ENCODE measurements at places on chromosomes 5 and 9.

DNA sequence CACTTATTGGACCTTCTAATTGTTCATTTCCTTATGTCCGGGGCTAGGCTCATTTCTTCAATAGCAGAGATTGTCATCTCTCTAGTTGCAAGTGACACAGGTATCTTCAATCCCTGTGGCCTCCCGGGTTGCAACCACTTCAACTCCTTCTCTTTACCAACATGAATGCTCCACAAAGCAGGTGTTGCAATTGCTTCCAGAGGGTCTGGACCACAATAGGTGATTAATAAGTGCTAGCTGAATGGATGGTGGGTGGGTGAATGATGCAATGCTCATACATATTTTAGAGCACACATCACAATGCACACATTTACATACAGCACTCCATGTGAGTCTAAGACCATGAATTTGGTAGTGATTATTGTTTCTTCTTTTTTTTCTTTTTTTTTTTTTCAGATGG, 2.6 kb downstream of the CEMIP2 start:
- DNase-seq: no peak

- DNase-seq: no peak
These were observed 382.6 kb upstream of the DAP start for GRCh38 chr5:11143456-11144267.

DNA sequence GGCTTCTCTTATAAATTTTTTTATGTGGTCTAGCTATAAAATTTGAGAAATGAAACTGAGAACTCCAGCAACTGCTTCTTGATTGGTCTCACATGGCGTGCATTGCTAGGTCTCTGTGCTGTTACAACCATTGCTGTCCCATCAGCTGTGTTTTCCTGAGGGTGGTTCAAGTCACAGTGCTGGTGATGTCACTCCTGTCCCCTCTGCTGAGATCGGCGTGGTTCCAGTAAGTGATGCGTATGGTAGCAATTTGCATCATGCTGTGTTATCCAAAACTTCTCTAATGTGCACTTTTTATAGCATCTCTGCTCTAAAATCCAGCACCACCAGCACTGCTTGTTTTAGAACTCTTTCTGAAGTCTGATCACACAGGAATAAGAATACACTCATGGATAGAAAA, 112.6 kb upstream of the ZNF608 start:
- DNase-seq: peak; percentile 65

DNA sequence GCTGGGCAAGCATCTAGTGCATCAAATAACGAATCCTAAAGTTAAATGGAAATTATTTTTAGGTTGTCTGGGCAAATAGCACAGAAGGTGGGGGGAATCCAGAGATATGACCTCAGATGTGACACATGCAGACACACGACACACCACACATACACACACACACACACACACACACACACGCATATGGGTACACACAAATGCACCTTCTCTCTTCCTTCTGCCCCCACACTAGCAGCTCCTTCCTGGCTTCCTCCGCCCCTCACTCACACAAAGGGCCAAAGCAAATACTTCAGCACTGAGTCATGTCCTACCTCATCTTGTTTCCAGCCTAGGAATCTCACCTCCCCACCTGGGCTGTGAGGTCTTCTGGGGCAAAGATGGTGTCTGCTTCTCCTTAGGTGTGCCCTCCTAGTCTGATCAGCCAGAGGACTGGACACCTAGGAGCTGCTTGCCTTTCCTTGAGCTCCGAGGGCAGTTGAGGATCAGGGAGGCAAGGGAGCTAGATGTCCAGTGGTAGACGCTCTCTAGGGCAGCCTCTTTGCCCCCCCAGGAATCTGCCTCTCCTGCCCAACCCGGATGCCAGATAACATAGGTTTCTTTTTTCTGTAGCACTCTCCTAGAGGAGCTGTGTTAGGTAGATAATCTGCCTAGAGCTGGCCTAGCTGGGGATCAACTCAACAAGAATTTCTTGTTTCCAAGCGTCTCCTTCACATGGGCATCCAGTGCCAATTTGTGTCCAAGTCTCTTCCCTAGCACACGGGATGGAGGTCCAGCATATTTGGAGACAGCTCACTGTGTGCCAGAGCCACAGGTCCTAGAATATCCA, 14.3 kb upstream of the JADE2 start:
- DNase-seq: no peak

DNA sequence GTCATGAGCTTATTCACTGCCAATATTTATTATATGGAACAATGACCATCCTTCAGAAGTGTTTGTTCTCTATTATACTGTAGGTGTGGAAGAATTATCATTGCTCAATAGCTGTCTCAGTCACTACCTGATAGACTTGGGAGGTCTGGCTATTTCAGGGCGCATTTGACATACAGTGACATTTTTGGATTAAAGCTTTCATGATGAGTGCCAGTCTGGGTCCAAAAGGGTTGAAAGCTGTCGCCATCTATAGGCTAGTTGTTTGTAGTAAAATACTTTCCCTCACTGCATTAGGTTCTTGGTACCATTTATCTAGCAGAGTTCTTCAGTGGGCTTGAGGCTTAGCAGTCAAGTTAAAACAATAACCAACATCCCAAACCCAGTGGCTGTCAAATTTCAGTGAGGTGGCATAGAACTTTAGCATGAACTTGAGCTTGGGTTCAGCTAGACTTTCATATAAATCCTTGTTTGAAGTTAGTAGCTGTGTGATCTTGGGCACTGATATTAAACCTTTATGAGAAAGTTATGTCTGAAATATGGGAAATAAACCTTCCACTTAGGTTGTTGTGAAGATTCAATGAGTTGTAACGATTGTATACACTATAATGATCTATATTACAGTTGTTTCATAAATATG, 110.5 kb upstream of the CDKN2B start:
- DNase-seq: no peak

DNA sequence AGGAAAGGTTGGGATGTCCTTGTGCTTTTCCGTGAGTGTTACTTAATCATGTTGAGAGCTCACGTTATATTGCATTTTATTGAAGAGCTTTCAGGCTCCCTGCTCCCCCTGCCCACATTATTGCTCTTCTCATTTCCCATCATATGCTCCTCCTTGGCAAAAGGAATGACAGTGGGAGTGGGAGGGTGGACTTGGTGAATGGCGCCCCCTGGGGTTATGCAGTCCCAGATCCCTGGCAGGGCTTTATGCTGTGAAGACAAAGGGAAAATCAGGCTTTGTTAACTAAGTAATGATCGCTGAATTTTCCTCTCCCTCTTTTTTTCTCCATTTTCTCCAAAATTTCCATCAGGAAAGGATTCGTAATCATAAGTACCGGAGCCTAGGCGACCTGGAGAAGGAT, 166.6 kb downstream of the SMARCA2 start:
- no peak for DNase-seq

DNA sequence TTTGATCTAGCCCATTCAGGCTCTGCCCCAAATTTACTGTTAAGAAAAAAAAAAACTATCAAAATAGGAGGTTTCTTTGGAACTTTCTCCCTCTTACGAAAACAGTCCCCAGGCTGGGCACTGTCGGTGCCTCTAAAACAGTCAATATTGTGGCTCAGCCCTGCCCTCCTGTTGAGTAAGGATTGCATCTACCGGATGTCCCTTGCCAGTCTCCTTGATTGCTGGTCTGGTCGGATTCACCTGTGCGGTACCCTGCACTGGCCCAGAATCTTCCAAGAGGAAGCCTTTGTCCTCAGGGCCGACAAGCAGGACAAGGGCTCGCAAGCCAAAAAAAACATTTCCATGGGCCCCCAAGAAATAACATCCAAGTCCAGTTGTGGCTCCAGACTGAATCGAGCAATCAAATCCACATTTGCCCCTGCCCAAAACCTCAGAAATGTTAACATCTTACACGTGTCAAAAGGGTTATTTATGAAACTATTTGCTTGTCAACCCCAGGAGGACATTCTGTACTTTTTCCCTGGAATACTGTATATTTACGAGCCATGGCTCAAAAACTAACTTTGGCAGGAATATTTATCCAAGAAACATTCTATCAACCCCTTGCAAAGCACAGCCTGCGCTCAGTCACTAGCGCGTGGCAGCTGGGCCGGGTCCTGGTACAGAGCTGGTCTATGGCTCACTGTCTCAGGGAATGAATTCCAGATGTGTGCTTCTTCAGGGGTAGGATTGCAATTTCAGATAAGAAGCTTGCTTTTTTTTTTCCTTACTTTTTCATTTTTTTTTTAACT, 129.2 kb upstream of the ADRA1B start:
- peak; percentile 34 for DNase-seq

All from muscle of back (tissue), 13 donors.